ENCODE measurements at places on chromosomes 16 and 17.

DNA sequence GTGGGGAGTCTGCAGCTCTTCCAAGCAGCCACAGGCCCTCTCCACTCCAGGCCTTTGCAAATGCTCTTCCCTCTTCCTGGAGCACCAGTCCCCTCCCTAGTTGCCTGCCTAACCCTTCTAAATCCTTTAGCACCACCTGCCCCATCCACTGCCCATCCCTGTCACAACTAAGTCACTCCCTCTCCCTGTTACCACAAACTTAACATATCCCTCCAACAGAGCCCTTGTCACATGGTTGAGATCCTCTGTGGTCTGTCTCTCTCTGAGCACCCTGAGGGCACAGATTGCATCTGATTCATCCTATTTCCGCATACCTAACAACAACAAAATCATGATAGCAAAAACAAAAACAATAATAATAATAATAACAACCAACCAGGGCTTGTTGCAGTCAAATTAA, 11.0 kb upstream of the BEAN1 start:
- no peak for DNase-seq

DNA sequence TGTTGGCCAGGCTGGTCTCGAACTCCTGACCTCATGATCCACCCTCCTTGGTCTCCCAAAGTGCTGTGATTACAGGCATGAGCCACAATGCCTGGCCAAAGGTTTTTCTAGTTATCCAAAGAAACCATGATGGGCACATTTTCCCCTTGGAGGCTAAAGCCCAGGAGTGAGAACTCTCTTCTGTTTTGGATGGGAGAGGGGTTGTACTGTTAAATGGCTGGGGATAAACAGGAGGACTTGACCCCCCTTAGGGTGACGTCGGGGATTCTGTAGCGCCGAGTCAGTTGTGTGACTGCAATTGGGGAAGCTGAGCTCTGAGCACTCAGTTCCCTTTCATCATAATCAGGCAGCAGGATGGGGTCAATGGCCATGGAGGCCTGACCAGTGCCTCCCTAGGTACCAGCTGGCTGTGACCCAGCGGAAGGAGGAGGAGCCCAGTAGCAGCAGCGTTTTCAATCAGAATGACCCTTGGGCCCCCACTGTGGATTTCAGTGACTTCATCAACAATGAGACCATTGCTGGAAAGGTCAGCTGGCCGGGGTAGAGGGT, 4.1 kb downstream of the AOC3 start:
- DNase-seq: no peak

DNA sequence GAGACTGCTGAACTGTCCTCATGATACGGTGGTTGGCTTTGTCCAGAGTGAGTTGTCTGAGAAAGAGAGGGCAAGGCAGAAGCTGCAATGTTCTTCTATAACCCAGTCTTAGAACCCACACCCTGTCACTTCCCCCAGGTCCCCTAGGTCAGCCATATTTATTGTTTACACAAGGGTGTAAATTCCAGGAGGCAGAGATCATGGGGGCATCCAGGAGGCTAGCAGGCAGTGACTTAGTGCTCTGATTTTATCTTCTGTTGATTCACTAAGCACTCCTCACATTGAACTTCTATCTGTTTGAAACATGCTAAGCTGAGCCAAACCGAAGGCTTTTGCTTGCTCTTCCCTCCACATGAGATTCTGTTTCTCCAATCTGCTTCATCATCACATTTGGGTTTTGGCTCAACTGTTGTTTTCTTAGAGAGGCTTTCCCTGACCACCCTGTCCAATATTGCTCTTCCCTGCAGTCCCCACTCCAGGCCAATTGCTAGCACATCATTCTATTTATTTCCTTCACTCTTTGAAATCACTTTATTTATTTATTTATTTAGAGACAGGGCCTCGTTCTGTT, 34.3 kb upstream of the SHISA9 start:
- DNase-seq: no peak

DNA sequence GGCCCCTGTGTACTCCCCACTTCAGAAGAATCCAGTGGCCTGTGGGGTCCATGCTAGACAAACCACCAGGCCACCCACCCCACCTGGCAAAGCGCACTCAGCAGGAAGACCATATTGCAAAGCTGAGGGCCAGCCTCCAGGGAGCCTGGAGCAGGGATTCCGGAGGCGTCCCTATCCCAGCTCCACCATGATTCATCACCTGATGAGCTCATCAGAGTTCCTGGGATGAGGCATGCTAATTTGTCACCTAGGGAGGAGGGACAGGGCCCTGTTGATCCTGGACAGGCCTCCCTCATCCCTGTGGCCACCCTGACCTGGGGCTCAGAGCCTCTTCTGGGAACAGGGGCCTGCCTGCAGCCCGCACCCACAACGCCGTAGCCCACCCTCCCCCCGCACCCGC, 131.6 kb upstream of the PLCG2 start:
- DNase-seq: no peak

GRCh38 chr17:49985310-49985990, 9.6 kb downstream of the DLX3 start:
- no peak for DNase-seq

Data from activated B cell treated with CpG ODN at 0.5 μM for 24 hours (primary cell).